ENCODE measurements at places on chromosomes 2 and 18. TPM values are rescaled to one million over a fixed set of nuclear protein-coding genes. Genes with fewer than 3 reads are reported as not detected.

- peak; percentile 58 for DNase-seq
These were observed 183.4 kb downstream of the MYO3B start for GRCh38 chr2:170361090-170361936.

DNA sequence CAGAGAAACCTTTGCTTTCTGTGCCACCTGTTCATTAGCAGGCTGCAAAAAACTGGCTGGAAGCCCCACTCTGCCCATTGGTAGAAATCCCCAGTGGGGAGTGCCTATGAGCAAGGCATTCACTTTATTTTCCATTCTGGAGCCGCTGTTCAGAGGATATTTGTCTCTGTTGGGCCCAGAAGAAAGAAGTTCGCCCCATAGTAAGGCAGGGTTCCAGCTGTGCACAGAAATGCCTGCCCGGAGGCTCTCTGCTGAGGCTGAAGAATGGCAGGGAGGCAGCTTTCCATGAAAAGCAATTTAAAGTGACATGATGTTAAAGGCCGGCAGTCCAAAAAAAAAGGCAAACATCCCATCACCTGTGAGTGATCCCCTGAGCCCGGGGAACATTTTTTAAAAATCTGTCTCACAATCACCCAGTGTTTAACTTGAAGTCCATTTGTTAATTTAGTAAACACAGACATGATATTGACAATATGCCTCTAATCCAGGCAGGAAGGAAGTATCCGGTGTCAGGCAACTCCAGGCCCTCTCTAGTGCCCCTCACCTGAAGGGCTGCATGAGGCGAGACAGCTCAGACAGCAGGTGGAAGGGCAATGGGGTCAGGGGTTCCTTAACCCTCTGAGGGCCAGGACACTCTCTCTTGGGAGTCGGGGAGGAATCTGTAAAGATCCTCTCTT is 265.1 kb upstream of the SIX2 start:
- no peak for DNase-seq

DNA sequence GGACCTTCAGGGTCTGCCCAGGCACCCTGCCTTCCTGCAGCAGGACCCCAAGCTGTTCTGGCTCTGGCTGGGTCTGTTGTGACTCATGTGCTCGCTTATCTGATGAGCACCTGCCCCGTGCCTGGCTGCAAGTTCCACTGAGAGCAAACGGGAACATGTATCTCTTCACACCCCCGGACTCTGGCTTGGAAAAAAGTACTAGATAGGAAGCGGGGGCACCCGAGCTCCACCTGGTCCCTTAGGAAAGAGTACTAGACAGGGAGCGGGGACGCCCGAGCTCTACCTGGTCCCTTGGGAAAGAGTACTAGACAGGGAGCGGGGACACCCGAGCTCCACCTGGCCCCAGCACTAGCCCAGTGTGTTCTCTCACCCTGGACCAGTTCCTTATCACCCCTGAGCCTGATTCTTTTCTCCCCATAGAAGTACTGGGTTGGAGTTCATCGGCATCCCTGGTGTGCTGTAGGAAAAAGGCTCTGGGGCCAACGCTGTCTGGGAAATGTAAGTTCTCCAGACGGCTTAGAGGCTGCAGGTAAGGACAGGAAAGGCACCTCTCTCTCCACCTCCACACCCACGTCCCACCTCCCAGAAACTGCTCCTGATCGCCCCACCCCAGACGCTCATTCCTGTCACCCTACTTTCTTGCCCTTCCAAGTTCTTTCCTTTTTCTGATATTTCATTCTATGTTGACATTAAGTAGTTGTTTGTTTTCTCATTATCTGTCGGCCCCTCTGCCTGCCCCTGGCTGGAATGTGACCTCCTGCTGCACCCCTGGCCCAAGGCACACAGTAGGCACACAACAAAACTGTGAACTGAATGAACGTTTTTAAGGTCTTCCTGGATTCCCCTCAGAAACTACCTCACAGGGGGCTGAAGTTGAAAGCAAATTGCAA is 40.2 kb downstream of the HDAC4 start:
- no peak for DNase-seq

- DNase-seq = no peak
These were observed 88.6 kb upstream of the ACAA2 start for GRCh38 chr18:49901862-49902340.

Gene IL36B
- total RNA-seq = not detected

Gene TPO
- not detected for total RNA-seq

Gene RAB17
- 1.7 TPM for total RNA-seq

Gene MGAT4A
- total RNA-seq = under 0.01 TPM

Gene CPLX4
- not detected for total RNA-seq
